NCI-H2171 (cell line): ENCODE measurements at places on chromosomes 13 and 19.

DNA sequence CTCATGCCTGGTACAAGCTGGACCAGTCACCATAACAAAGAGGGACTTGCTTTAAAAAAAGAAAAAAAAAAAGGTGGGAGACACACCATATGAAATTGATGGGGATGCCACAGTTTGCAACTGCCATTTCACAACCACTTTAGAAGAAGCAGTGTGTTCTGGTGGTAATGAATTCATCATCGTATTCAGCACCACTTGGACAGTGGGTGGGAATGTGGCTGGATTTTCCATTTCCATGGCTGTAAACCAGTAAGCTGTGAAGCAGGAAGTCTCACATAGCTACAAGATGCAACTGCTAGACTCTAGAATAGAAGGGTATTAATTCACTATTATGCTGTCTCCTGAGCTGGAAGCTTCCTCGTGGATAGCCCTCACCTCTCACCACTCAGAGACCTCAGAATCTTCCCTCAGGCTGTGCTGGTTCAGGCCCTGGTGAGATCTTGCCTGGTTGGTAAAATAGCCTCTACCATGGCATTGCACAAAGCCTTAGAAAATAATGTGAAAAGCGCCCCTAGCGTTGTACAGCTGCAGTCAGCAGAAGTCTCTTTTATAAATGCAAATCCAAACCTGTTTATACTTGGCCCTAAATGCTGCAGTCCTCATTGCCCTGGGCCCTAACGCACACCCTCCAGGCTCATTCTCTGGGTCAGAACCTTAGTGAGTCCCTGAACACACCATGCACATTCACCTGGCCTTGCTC lies 150.7 kb downstream of the KCTD15 start:
- DNase-seq: no peak

GRCh38 chr19:55460670-55461258 lies 678 bp downstream of the ISOC2 start:
- DNase-seq: peak; percentile 15

DNA sequence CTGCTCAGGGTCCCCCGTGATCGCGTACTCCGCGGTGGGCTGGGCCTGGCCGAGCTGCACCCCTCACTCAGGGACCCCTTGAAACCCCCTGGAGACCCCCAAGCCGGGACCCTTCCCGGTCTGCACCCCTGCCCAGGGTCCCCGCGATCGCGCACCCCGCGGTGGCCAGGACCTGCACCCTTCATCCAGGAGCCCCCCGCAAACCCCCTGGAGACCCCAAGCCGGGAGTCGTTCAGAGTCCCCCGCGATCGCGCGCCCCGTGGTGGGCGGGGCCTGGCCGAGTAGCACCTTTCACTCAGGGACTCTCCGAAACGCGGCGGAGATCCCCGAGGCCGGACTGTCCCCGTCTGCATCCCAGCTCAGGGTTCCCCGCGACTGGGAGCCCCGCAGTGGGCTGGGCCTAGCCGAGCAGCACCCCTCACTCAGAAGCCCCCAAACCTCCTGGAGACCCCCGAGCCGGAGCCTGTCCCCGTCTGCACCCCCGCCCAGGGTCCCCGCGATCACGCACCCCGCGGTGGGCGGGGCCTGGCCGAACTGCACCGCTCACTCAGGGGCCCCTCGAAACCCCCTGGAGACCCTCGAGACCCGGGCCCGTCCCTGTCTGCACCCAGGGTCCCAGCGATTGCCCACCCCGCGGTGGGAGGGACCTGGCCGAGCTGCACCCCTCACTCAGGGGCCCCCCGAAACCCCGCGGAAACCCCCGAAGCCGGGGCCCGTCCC lies 748 bp downstream of the LMNB2 start:
- DNase-seq: no peak

DNA sequence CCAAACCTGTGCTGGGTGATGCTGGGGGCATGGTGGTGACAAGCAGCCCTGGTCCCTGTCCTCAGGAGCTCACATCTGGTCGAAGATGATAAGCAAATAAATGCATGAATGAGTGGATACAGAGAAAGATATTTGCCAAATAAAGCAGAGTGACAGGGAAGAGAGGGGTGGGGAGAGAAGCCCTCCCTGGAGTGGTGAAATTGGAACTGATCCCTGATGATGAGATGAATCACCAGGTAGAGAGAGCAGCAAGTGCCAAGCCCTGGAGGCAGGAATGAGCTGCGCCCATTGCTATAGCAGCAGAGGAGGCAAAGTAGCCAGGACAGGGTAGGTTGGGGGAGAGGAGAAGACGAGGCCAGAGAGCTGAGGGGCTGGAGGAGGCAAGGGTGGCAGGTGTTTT lies 13.7 kb downstream of the FXYD5 start:
- DNase-seq: no peak
